ENCODE measurements at places on chromosomes 12 and 14.

DNA sequence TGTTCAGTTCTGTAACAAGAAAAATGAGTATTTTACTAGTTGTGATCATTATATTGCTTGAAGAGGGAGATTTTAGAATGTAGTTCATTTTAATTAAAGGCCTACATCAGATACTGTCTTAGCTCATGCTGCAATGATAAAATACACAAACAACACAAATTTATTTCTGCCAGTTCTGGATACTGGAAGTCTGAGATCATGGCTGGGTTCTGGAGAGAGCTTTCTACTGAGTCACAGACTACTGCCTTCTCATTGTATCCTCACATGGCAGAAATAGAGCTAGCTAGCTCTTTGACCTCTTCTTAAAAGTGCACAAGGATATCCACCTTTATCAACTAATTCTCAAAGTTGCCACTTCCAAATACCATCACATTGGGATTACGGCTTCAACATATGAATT, 53.8 kb downstream of the MIS18BP1 start:
- no peak for DNase-seq

GRCh38 chr12:127165567-127166392, 1101.2 kb upstream of the TMEM132C start:
- peak; percentile 89 for DNase-seq

DNA sequence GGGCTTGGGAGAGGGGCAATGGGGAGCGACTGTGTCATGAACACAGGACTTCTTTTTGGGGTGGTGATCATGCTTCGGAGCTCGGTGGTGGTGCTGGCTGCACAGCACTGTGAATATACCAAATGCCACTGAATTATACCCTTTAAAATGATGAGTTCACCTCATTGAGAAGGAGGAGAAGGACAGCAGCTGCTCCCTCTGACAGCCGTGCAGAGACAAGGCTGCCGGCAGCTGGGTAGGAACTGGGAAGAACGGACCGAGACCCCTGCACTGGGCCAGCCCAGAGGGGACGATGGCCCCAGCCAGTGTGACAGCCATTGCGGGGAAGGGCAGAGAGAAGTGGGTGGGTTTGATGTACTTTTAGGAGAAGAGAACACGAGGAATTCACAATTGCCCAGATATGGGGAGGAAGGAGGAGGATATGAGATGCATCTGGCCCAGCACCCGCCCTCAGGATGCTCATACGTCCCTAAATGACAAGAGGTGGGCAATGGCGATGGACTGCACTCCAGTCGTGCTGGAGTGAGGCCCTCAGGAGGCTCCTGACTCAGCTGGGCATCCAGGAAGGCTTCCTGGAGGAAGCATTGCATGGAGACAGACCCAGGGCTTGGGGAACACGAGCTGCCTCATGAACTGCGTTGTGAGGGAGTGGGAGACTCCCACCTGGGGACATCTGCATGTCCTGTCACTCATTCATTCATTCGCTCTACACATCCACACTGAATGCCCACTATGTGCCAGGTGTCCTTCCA, 64.3 kb upstream of the C14orf180 start:
- DNase-seq, result no peak

GRCh38 chr12:125983094-125983783, 918.0 kb downstream of the AACS start:
- DNase-seq, result peak; percentile 16

GRCh38 chr14:103891667-103892215, 36.5 kb upstream of the TDRD9 start:
- DNase-seq, result no peak

- no peak for DNase-seq
These were observed 88.8 kb downstream of the KCNH5 start for GRCh38 chr14:62956413-62956812.

- DNase-seq, result no peak
These were observed 88.0 kb upstream of the TMEM132C start for GRCh38 chr12:128178966-128179365.

GRCh38 chr12:14923944-14924343, 14.4 kb downstream of the ERP27 start:
- DNase-seq, result no peak

- no peak for DNase-seq
These were observed 8.7 kb upstream of the A2ML1 start for GRCh38 chr12:8813572-8814357.

DNA sequence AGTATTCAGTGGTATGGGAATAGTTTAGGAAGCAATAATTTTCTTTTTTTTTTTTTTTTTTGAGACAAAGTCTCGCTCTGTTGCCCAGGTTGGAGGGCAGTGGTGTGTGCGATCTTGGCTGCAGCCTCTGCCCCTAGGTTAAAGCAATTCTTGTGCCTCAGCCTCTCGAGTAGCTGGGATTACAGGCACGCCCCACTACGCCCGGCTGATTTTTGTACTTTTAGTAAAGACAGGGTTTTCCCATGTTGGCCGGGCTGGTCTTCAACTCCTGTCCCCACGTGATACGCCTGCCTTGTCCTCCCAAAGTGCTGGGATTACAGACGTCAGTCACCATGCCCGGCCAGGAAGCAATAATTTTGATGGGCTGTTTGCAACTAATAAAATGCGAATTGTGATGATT, 62.1 kb downstream of the ATG14 start:
- no peak for DNase-seq

GRCh38 chr14:99703381-99703780, 19.3 kb downstream of the CYP46A1 start:
- DNase-seq, result no peak

DNA sequence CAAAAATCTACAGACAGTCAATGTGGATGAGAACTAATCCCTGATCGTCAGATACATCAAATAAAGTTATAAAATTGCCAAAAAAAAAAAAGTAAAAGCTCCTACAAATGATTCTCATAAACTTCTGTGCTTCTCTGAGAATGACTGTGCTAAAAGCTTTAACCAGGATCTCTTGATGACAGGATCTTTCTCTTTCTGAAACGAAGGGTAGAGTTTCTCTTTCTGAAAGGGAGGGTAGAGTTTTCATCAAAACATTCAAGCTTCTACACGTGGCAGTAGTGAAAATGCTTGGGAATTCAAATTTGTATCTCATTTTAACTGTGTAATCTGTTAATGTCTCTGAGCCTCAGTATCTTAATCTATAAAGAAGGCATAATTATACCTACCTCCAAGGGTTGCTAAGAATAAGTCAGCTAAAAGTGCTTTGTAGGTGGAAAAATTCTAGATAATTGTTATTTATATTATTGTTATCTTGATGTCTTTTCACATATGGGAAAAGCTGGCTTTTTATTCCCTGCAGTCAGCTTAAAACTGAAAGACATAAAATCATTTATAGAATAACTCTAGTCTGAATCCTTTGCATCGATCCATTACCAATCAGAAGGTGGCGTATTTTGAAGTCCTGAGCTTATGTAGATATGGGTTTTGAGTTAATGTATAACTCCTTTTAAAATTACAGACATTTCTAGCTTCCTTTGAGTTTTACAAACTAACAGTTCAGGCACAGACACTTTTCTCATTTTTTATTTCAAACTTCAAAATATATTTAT, 157.4 kb downstream of the DACT1 start:
- no peak for DNase-seq

DNA sequence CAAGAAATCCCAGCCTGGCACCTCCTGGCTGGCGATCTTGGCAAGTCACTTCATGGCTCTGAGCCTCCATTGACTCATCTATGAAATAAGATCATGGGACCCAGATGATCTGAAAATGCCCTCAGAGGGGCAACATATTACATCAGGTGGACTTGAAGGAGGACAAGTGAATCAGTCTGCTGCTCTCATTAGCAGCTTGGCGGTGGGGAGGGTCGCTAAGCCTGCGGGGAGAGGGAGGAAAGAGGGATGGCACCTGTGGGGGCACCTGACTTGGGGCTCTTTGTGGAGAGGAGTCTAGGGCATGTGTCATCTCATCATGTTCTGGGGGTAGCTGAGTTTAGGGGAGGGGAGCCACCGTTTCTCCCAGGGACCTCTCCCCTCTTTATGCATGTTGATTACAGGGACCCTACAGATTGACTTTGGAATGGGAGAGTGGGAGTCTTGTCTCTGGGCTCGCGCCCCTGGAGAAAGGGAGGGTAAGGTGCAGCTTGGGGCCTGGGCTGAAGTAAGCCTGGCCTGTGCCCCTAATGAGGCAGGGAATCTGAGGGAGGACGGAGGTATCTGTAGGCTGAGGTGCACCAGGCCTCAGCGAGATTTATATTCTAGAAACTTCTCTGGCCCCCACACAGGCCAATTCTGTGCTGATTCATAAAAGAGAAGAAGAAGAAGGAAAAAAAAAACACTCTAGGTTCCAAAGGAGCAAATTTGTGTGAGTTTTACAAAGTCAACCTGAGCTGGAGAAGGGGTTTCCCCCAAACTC, 29.3 kb upstream of the BATF start:
- DNase-seq, result no peak

GRCh38 chr14:73909681-73910080, 23.0 kb downstream of the ZNF410 start:
- no peak for DNase-seq

GRCh38 chr12:49568442-49569162, 660 bp upstream of the MCRS1 start:
- DNase-seq, result no peak

- DNase-seq, result no peak
These were observed 918 bp downstream of the RNASE1 start for GRCh38 chr14:20801726-20802125.

GRCh38 chr12:84043355-84043754, 869.2 kb downstream of the SLC6A15 start:
- no peak for DNase-seq

- DNase-seq, result no peak
These were observed 41.4 kb downstream of the COX16 start for GRCh38 chr14:70317969-70318634.

- DNase-seq, result no peak
These were observed 96.4 kb upstream of the SOX5 start for GRCh38 chr12:24045816-24046257.

DNA sequence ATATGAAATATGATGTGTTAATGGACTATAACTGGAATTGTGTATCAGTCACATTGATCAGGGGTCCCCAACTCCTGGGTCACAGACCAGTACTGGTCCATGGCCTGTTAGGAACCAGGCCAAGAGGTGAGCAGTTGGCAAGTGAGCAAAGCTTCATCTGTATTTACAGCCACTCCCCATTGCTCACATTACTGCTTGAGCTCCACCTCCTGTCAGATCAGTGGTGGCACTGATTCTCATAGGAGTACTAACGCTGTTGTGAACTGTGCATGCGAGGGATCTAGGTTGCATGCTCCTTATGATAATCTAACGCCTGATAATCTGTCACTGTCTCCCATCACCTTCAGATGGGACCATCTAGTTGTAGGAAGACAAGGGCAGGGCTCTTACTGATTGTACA, 72.3 kb downstream of the CDK17 start:
- DNase-seq, result no peak

GRCh38 chr12:4261655-4262054, 11.9 kb upstream of the CCND2 start:
- no peak for DNase-seq

GRCh38 chr12:131025939-131026702, 72.4 kb downstream of the ADGRD1 start:
- no peak for DNase-seq

GRCh38 chr12:14714437-14714836, 18.0 kb upstream of the GUCY2C start:
- no peak for DNase-seq

GRCh38 chr12:51531978-51532497, 59.0 kb upstream of the SCN8A start:
- peak; percentile 82 for DNase-seq

DNA sequence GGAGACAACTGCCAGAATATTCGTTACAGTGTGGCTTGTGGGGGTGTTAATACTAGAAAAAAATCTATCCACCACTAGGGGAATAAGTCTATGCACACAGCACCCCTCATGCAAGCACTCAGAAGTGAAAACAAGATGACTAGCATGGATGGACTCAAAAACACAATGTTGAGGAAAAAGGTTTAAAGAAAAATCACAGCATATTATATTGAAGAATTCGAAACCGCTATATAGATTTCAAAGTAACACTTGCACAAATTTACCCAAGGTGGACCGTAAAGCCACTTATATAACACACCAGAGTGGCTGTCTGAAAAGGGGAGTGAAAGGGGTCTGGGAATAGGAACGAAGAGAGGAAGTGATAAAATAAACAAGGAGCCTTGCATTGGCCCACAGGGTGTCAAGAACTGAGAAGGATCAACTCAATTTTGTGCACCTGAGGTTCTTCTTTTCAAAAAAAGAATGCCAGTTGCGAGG, 544 bp downstream of the ABCD4 start:
- peak; percentile 21 for DNase-seq

DNA sequence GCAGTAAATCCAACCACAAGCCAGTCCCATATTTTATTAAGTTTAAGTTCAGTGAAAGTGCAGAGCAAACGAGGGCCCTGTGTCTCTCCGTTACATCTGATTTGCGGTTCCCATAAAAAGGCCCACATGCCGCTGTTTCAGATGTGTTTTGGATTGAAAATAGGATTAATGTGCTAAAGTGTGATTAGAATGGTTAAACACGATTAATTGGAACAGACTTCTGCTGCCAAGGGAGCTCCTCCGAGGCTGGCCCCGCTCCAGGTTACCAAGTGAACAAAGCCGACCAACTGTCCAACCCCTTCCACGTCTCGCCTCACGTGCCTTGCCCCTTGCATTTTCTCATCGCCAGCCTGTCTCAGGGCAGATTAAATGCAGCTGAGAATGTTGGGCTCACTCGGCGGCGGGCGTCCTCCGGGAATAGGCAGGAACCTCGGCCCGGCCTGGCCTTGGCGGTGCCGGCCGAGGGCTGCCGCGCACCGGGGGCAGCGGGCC, 166.5 kb upstream of the GSC start:
- no peak for DNase-seq

GRCh38 chr12:13571035-13571434, 374.5 kb downstream of the EMP1 start:
- DNase-seq, result no peak

GRCh38 chr12:83323866-83324265, 637.2 kb downstream of the TMTC2 start:
- no peak for DNase-seq

Data from stimulated activated CD4-positive, alpha-beta T cell treated with anti-CD3 and anti-CD28 coated beads, Interleukin-15, amount 100 ng/mL, for 24 hours (primary cell).